NCI-H446 (cell line): ENCODE measurements at places on chromosomes 7 and 10.

GRCh38 chr10:116716381-116716780, 26.0 kb downstream of the HSPA12A start:
- DNase-seq = no peak

GRCh38 chr10:66924674-66925345, 1.0 kb upstream of the LRRTM3 start:
- no peak for DNase-seq

- no peak for DNase-seq
Measured at GRCh38 chr7:112930787-112931186, 140.6 kb upstream of the TMEM168 start.

- DNase-seq = no peak
Measured at GRCh38 chr7:50660040-50660829, 95.0 kb upstream of the DDC start.

DNA sequence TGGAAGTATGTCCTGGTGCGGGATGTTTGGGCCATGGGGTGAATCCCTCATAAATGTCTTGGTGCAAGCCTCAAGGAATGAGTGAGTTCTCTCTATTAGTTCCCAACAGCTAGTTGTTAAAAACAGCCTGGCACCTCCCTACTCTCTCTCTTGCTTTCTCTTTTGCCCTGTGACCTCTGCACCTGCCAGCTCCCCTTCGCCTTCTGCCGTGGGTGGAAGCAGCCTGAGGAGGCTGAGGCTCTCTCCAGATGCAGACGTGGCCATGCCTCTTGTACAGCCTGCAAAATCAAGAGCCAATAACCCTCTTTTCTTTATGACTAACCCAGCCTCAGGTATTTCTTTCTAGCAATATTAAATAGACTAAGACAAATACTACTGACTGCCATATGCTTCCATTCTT, 210.3 kb downstream of the POM121L12 start:
- DNase-seq = no peak

DNA sequence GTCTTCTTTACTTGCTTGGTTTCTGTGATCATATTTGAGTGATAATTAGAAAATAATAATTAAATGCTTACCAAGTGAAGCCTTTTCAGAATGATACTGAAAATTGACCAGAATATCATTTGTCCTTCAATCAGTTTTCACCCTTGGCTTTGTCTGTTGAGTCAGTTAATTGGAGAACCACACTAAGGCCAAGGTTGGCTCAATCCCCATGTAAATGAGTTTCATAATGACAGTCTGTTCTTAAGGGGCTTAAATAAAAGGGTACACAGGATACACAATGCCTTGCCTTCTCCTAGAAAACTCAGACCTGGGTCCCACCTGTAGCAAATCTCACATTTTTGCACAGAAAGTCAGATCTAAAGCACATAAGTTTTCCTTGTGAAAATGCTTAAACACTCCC, 31.3 kb upstream of the EGR2 start:
- no peak for DNase-seq

- no peak for DNase-seq
Measured at GRCh38 chr7:78634093-78634492, 819.4 kb downstream of the MAGI2 start.

- DNase-seq = no peak
Measured at GRCh38 chr10:72509941-72510340, 115.9 kb downstream of the MICU1 start.

DNA sequence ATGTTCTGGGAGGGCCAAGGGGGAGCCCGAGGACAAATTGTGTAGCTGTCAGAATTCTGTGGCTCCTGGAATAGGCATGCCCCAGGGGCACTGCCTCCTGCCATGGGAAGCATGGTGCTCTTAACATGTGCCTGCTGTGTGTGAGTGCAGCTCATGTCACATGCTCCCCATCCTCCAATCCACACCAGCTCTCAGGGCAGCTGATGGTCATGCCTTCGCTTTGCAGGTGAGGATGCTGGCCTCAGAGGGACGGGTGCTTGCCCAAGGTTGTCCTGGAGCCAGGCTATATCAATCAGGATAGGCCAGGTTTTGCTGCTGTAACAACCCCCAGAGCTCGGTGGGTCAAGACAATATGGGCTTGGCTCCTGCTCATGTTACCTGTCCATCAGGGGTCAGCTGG, 303.4 kb downstream of the RPS24 start:
- no peak for DNase-seq

- no peak for DNase-seq
Measured at GRCh38 chr7:19557726-19558465, 150.9 kb downstream of the POLR1F start.

GRCh38 chr7:132368246-132368900, 207.9 kb downstream of the PLXNA4 start:
- DNase-seq = no peak

GRCh38 chr7:149637911-149638565, 135.3 kb downstream of the ZNF467 start:
- DNase-seq = no peak

- DNase-seq = no peak
Measured at GRCh38 chr10:78148961-78149612, 115.4 kb downstream of the RPS24 start.

DNA sequence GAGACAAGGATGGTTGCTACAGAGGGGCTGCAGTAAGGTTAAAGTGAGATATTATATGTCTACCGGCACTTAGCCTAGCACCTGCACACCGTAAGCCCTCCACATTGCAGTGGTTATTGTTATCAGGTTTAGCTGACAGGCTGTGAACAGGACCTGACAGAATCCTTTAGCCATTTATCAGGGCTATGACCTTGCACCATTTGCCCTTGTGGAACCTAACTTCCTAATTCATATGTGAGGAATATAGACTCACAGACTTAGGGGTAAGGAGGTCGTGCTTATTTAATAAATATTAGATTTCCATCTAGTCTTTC, 10.1 kb downstream of the NCOA4 start:
- DNase-seq = no peak

DNA sequence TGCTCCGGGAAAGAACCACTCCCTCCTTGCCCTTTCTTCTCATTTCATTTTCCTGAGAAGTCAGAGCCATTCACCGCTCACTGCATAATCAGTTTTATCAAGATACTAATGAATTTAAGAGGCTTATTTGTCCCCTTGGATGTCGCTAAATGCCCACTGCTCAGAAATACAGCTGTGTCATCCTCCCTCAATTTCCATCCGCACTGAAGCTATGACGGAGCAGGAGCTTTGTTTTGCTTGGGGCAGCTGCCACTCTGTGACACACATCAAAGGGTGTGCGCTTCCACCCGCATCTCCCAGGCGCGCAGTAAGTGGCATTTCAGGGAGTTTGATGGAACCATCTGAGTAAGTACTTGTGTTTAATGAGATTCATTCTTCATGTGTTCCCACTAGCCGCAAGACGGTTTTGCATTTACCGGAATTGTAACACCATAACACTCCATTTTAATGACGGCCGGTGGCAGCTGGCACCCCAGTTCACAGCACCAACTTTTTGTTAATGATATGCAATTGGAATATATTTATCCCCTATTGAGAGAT, 103.8 kb upstream of the PARD3 start:
- no peak for DNase-seq
